Mesendoderm (in vitro differentiated cells): ENCODE measurements at places on chromosomes 2 and 18.
A peak's percentile ranks its signal among the peaks of the same experiment; 100 is the strongest.

DNA sequence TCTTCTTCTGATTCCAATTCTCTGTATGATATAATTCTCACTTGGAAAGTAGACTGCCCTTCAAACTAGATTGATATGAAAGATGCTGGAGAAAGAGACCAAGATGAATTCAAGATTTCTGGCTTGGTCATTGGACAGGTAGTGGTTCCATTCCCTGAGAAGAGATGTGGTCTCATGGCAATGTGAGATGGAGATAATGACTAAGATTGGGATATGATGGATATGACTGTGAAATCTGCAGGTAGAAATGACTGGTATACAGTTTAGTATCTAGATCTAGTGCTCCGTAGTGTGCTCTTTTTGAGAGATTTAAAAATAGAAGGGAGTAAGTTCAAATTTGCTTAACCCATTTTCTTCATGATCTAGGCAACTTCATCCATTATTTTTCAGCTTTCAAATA lies 425.4 kb upstream of the TRIB2 start:
- no peak for DNase-seq

GRCh38 chr2:164335128-164335527 lies 286.2 kb downstream of the GRB14 start:
- peak; percentile 64 for DNase-seq

DNA sequence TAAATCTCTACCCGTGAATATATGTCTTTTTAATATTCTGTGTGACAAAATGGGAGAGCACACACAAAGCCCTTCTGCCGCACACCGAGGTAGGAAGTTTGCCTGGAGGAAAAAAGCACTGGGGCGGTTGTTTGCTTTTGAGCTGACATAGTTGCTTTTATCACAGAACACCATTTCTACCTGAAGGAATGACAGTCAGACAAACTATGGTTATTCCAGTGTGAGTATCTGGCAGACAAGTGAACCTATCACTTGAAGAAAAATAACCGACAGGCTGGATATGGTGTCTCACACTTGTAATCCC lies 67.6 kb upstream of the SERTAD2 start:
- DNase-seq: no peak

- DNase-seq: no peak
Measured at GRCh38 chr18:8783335-8783993, 78.1 kb downstream of the MTCL1 start.

- no peak for DNase-seq
Measured at GRCh38 chr2:26614216-26615138, 26.7 kb downstream of the CIB4 start.

- DNase-seq: no peak
Measured at GRCh38 chr2:43889416-43889815, 50.6 kb downstream of the ABCG8 start.

GRCh38 chr2:198630384-198630783 lies 826.0 kb downstream of the PLCL1 start:
- no peak for DNase-seq

DNA sequence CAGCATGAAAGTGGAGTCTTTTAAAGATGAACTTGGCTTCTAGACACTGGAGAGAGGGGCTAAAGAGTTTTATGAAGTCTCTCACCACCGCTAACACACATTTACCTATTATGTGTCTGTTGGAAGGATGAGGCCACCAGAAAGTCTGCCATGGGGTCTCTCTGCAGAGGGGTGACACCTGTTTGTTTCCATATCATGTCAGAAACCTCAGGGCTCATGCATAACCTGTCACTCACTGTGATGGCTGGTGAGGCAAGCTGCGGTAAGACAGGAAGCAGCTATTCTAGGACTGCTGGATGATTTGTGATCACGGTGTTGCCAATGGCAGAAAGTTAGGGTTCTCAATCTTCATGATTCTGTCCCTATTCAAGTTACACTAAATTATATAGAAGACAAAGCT lies 60.8 kb upstream of the DNMT3A start:
- no peak for DNase-seq

- DNase-seq: peak; percentile 43
Measured at GRCh38 chr2:28419443-28420270, 27.0 kb downstream of the FOSL2 start.
